Calu3 (cell line): ENCODE measurements at places on chromosomes 12 and 14. TPM values are rescaled to one million over a fixed set of nuclear protein-coding genes. Genes with fewer than 3 reads are reported as not detected.

The ARHGAP9 gene
- total RNA-seq: 0.39 TPM in 1 of 2 replicates, not detected in the other

The LMNTD1 gene
- total RNA-seq: not detected in 2 replicates

The GAPDH gene
- total RNA-seq: 2,412 and 2,552 TPM in 2 replicates

The ACSS3 gene
- 0.21 and 0.47 TPM in 2 replicates for total RNA-seq

The SOX5 gene
- total RNA-seq: not detected in 2 replicates

The OAS1 gene
- 170 and 429 TPM in 2 replicates for total RNA-seq

DNA sequence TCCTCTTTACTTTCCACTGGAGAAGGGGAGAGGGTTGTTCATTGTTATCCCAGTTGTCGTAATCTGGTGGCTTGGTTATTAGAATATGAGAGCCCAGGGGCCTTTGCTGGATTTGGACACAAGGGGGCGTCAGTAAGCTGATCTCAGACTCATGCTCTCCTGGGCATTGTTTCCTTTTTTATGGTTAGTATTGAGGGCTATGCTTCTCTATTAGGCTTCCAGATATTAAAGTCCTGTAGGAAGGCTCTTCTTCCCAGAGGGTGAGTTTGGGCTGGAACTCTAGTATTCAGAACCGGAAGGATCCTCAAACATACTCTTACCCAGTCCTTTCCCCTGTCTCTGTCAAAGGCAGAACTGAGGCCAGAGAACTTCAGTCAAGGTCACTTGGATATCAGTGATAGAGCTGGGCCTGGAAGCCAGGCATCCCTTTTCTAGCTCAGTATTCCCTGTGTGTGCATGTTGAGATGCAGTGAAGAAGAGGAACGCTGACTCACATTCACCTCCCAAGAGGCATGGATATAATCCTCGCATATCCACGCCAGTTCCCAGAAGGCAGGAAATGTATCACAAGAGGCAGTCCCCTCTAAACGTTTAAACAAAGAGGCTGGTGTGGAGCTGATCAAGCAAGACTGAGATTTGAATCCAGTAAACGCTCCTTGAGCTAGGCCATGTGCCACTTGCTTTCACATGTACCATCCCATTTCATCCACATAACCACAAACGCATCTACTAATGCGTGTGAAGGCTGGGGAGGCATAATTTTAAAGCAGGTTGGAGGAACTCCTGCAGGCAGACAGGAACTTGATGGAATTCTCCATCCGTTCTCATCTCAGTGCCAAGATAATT lies 41.6 kb downstream of the UBE3B start:
- H3K36me3 ChIP-seq: peaks cover 30% of the 10 kb centered on the region
- no peak overlapping the region for H3K4me3 ChIP-seq
- peak; percentile 64 for DNase-seq
- no peak overlapping the region for H3K27ac ChIP-seq

DNA sequence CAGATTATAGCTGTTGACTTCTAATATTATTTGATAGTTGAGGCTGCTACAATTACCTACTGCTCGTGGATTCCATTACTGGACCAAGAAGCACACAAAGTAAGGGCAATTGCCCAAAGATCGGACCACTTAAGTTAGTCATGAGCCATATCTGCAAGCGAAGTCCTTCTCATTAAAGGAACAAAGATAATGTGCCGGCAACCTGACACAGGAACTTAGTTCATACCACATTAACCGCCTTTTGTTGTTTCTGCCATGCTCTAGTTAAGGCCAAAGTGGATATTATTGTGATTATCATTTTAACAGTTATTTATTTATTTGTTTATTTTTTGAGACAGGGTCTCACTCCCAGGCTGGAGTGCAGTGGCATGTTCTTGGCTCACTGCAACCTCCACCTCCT lies 38.1 kb upstream of the TMED10 start:
- peaks cover 8% of the 10 kb centered on the region for H3K4me1 ChIP-seq
- no peaks in the 10 kb centered on the region for H3K36me3 ChIP-seq
- H3K27ac ChIP-seq: no peak overlapping the region
- H3K27me3 ChIP-seq: no peaks in the 10 kb centered on the region
- DNase-seq: no peak

DNA sequence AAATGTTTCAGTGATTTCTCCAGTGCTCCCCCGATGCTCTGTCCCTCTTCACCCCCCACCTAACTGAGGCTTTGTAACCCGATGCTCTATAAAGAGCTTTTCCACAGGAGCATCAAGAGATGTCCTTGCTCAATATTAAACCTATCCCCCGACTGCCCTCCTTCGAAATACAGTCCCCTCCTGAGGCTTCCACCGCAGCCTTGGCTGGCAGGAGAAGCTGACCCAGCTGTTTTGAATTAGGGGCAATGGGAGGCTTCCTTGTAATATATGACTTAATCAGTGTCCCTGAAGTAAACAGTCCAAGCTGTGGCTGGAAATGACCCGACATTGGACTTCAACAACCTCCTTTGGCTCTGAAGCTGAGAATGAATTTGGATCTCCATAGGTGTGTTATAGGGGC lies 62.4 kb downstream of the TMEM30B start:
- H3K4me3 ChIP-seq: no peak overlapping the region
- no peaks in the 10 kb centered on the region for H3K36me3 ChIP-seq
- no peak overlapping the region for H3K27ac ChIP-seq

- H3K4me3 ChIP-seq: no peak overlapping the region
- H3K27me3 ChIP-seq: no peaks in the 10 kb centered on the region
- H3K27ac ChIP-seq: no peak overlapping the region
- H3K36me3 ChIP-seq: no peaks in the 10 kb centered on the region
- H3K4me1 ChIP-seq: no peaks in the 10 kb centered on the region
These were observed 300.9 kb downstream of the SOX5 start for GRCh38 chr12:23648546-23648945.

DNA sequence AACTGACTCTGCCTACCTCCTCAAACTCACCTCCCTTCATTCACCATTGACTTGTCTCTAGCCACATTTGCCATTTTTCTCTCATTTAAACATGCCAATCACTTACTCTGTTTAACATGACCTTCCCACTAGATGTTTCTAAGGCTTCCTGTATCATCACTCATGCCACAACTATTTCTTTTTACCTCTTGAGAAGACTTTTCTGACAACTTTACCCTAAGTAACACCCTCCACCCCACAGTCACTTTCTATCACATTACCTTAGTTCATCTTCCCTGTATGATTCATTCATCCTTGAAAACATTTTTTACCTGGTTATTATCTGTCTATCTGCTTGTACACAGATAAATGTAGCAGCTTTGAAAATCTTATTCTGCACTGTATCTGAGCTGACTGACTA lies 19.4 kb downstream of the PLCZ1 start:
- DNase-seq: no peak
- H3K27me3 ChIP-seq: no peaks in the 10 kb centered on the region
- H3K4me1 ChIP-seq: peaks cover 20% of the 10 kb centered on the region

- no peak for DNase-seq
- peaks cover 16% of the 10 kb centered on the region for H3K4me1 ChIP-seq
- H3K27ac ChIP-seq: no peak overlapping the region
- no peak overlapping the region for H3K4me3 ChIP-seq
- H3K27me3 ChIP-seq: no peaks in the 10 kb centered on the region
- H3K36me3 ChIP-seq: no peaks in the 10 kb centered on the region
These were observed 10.6 kb downstream of the CD163 start for GRCh38 chr12:7493006-7493405.

DNA sequence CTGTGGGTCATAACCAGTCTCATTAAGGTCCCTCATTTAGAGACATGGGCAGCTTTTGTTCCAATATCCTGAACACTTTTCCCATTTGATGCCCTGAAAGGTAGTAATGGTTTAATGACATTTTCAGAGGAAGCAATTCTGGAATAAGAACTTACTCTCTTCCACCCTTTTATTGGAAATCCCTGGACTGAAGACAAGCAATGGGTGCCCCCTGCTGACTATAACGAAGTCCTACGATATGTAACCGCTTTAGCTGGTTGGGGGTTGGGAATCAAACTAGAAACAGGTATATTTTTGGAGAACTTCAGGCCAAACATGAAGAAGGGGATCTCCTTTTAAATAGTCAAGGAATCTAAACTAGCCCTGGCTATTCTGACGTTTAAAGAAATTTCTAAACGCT lies 20.5 kb downstream of the SARNP start:
- H3K27ac ChIP-seq: no peak overlapping the region
- no peak for DNase-seq
- peaks cover 49% of the 10 kb centered on the region for H3K36me3 ChIP-seq
- peaks cover 10% of the 10 kb centered on the region for H3K4me1 ChIP-seq
- no peak overlapping the region for H3K4me3 ChIP-seq

DNA sequence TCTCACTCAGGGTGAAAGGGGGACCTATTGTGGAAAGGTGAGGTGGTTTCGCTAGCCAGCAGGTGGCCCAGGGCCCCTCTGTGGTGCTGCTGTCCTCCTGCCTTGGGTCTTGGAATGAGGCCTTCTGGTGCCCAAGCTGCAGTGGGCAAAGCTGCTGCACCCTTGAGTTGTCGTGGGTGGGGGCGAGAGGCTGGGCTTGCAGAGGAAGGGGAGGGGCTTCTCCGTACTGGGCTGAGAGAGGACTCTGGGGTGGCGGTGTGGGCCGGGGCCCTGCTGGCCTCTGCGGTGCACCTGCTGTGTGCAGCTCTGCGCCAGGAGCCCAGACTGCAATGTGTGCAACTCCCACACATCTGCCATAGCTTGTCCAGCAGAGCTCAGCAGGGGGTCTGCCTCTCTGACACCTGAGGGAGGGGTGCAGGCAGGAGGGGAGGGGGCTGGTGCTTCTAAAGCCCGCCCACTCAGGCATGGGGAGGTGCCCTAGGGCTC lies 145.8 kb downstream of the KIF26A start:
- no peak overlapping the region for H3K4me3 ChIP-seq
- H3K4me1 ChIP-seq: no peaks in the 10 kb centered on the region
- peaks cover 63% of the 10 kb centered on the region for H3K27me3 ChIP-seq
- no peak overlapping the region for H3K27ac ChIP-seq

GRCh38 chr14:76306131-76306530 lies 69.8 kb upstream of the ESRRB start:
- no peaks in the 10 kb centered on the region for H3K4me1 ChIP-seq
- no peaks in the 10 kb centered on the region for H3K36me3 ChIP-seq
- H3K27me3 ChIP-seq: peaks cover 47% of the 10 kb centered on the region
- H3K27ac ChIP-seq: no peak overlapping the region
- no peak overlapping the region for H3K4me3 ChIP-seq
- DNase-seq: no peak

- no peak overlapping the region for H3K27ac ChIP-seq
- peaks cover 17% of the 10 kb centered on the region for H3K36me3 ChIP-seq
- DNase-seq: no peak
- no peaks in the 10 kb centered on the region for H3K27me3 ChIP-seq
- peaks cover 42% of the 10 kb centered on the region for H3K4me1 ChIP-seq
- H3K4me3 ChIP-seq: no peak overlapping the region
These were observed 4.2 kb upstream of the PLEKHA5 start for GRCh38 chr12:19125325-19125724.

DNA sequence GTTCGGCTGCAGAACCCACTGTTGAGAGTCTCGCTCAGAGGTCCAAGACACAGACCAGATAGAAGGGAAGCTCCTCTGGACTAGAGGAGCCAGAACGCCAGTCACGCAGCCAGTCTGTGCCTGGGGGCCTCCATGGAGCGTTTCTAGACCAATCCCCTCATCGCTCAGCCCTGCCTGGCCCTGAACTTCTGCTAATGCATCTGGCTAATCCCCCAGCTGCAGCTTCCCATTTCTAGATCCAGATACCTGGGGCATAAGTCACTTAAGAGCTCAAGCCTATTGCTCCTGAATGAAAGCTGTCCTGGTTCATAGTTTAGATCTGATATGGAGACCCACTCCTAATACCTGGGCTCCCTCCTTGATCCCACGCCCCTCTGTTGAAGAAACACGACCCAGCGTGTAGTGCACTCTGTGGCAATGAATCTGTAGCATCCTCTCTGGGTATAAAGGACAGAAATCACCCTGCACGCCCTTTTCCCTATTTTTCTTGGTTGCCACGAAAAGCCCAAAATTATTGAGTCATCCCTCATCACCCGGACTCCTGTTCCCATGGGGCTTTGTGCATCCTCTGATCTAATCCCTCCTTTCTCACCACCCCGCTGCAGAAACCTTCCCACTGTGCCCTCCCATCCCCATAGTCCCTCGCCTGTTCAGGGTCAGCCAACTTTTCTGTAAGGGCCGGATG lies 341.6 kb upstream of the FKBP4 start:
- peaks cover 21% of the 10 kb centered on the region for H3K27me3 ChIP-seq
- no peaks in the 10 kb centered on the region for H3K36me3 ChIP-seq
- no peak overlapping the region for H3K27ac ChIP-seq
- no peak for DNase-seq

DNA sequence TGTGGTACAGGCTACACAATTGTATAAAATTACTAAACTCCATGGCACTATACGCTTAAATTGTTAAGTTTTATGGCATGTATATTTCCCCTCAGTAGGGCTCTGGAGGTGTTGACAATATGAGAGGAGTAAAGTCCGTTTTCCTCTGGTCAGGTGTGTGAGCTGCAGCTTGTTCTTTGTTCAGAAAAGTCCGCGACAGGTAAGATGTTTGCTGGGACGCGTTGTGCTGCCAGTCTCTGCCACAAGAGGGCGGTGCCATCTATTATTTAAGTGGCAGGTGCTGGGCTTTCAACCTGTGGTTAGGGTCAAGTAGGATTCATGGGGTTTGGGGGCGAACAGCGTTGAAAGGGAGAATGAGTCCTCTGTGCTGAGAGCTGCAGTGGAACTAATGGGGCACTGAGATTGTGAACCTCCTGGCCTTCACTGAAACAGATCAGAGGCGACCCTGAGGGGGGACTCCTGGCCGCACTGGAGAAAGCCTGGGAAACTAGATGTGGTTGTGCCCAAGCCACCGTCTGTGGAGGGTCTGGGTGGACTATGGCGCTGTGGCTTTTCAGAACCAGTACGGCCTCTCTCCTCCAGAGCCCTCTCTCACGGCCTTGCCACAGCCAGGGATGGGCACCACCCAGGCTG lies 179.0 kb downstream of the SLC15A4 start:
- H3K4me1 ChIP-seq: no peaks in the 10 kb centered on the region

DNA sequence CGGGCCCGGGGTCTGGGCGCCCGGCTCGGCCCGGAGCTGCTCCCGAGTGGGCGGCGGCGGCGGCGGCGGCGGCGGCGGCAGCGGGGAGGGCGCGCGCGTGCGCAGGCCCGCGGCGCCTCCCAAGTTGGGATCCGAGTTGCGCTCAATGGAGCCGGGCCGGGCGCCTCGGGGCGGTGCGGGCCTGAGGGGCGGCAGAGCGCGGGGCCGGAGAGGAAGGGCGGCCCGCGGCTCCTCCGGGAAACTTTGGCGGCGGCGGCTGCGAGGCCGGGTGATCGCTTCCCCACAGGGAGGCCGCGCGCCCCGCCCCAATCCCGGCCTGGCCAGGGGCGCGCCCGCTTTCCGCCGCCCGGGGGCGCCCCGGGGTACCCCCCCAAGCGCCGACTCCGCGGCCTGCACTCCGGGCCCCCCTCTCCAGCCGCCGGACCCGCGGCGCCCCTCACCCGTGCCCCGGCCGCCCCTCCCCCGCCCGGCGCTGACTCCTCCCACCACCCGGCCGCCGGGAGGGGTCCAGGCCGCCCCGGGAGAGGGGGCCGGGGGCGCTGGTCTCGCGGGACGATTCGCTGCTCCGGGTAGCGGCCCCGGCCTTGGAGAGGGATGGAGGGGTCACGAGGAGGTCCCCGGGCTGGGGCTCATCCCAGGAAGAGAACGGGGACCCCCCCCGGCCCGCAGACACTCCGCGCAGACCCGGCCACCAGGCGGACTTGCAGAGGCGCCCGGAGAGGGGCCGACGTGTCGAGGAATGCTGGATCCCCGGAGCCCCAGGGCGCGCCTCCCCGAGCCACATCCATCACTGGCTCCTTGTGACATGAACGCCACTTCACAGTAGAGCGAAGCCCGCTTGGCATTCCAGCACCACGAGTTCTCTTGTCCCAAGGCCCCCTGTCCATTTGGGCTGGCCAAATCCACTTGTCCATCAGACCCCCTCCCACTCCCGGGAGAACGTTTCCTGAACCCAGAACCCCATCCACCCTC lies at the start of gene RILPL1:
TSS of gene RILPL1 (minus strand) at position 48 of the 972 bp plus-strand sequence. CDS start 237 bp downstream, outside the sequence.
- peak; percentile 68 for DNase-seq
- H3K27me3 ChIP-seq: peaks cover 18% of the 10 kb centered on the region
- no peak within 1 kb of the TSS for H3K27ac ChIP-seq
- peak within 1 kb of the TSS; percentile 82 for H3K4me3 ChIP-seq
